ENCODE measurements at places on chromosomes 5 and 9.

DNA sequence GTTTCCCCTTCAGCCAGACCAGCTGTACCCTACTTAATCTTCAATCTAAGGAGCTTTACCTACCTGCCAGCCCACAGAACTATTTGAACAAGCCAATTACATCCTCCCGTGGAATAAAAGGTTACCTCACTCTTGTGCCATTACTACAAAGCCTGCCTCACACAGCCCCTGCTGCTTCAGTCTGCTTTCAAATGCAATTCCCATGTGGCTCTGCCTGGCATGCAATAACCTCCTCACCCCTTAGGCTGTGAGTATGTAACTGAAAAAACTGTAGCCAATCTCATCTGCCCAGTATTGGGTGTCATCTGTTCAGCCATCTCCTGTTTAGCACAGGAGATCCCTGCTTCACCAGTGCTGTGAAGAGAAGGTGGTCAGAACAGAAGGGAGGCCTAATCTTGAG is 6.1 kb upstream of the GCNT1 start:
- no peak for DNase-seq

- peak; percentile 28 for DNase-seq
These were observed 126.2 kb upstream of the PLCXD3 start for GRCh38 chr5:41636605-41637004.

DNA sequence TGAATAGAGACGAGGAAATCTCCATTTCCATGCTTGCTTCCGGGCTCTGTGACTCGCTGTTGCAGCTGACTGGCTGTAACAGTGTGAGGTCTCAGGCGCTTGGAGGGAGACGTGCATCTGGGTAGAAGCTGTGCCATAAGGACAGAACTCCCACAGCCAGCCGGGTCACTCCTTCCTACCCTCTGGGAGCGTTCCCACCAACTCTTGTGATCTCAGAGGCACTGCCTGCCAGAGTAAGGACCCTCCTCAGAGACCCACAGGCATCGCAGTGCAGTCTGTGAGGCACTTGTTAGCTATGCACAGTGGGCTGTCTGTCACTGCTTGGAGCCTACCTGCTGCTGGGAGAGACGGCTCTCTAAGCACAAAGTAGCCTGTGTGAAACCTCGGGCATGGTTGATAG is 203.4 kb upstream of the SEMA6A start:
- DNase-seq = no peak

DNA sequence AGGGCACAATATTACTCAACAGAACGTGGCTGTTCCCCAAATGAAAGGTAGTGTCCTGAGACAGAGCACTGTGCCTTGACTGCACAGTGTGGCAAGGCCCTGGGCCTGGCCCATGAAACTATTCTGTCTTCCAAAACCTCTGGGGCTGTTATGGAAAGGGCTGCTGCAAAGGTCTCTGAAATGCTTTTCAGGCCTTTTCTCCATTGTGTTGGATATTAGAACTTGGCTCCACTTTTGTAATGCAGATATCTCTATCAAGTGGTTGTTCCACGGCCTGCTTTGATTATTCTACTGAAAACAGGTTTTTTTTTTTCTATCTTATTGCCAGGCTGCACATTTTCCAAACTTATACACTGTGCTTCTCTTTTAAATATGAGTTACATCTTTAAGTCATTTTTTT is 777.5 kb upstream of the TYRP1 start:
- no peak for DNase-seq

DNA sequence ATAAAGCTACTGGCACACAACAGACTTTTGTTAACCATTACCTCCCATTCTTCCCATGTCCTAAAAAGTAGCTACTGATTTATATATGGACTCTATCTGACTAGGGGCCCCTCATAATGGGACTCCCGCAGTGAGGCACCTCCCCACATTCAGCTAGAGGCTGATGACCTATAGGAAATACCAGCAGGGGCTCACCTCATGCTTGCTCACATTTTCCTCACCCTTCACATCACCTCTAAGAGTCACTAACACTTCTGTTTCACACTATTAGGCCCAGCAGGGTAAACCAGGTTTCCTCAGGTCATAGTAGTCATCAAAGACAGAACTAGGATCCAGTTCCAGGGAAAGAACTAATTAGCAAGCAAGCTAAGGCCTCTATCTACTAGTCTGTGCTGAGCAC is 60.7 kb downstream of the PRELID2 start:
- DNase-seq = no peak

GRCh38 chr5:152285764-152286163 is 119.3 kb downstream of the NMUR2 start:
- no peak for DNase-seq
